ENCODE measurements at places on chromosomes 5 and 9.

GRCh38 chr5:104533498-104533897 lies 970.9 kb upstream of the NUDT12 start:
- no peak for DNase-seq

DNA sequence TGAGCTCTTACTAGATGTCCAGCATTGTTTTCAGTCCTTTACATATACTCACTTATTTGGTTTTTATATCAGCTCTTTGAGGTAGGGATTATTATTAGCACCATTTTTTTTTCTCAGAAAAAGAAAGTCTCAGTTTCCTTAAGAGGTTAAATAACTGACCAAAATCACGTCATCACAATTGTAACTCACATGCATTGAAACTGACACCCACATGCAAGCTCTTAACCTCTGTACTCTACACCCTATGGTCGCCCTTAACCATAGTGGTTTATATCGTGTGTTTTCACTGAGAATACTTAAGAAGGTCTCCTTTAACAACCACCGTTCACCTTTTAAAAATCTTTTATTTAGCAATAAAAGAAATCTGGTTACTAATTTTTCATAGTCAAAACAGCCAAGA lies 61.0 kb downstream of the PRDM6 start:
- no peak for DNase-seq

GRCh38 chr5:94575196-94575595 lies 43.2 kb downstream of the KIAA0825 start:
- DNase-seq = no peak

GRCh38 chr9:3177146-3177761 lies 333.4 kb upstream of the PUM3 start:
- DNase-seq = no peak

DNA sequence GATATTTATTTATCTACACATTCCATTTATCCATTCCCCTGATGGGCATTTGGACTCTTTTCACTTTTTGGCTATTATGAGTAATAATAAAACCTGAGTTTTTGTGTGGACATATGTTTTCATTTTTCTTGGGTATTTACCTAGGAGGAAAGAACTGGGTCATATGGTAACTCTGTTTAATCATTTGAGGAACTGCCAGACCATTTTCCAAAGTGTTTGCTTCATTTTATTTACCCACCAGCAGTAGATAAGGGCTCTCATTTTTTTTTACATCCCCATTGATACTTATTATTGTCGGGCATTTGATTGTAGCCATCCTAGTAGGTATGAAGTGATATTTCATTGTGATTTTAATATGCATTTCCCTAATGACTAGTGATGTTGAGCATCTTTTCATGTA lies 7.7 kb upstream of the PTPDC1 start:
- DNase-seq = no peak

DNA sequence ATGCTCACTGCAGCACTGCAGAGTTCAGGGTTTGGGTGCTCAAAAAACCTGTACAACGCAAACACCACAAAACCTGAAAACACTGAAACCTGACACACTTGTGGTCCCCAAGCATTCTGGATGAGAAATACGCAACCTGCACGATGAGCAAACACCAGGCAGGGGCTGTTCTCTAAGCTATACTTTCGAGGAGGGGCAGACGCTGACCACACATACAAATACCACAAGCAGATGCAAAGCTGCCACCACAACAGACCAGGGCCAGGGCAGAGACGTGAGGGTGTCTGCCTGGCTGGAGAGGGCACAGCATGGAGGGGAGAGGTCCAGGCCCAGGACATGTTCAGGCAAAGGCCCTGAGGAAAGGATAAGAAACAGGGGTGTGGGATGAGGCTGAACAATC lies 23.0 kb downstream of the BARHL1 start:
- DNase-seq = no peak

DNA sequence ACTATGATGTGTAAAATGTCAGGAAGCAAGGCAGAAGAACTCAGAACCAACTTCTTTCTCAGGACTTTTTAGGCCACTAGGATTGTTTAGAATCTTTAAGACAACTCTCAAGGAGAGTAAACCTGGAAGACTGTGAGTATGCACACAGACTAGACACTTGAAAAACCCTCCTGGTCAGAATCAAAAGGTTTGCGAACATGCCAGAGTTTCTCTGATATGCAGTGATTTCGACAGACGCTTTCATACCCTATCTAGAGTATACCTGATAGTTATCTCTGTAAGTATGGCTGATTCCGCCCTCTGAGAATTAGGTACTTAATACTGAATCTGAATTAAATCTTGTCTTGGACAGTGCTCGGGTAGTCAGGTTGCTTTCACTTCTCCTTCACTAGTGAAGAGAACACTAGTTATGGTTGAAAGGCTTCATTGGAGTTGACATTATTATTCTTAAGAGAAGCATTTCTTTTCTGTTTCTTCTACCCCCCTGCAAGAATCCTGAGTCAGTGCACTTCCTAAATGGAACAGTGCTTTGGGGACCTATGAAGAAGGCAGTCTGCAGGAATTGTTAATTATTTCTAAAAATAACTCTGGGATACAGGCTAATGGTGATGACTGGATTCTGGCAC lies 158.1 kb downstream of the HACD4 start:
- no peak for DNase-seq

GRCh38 chr5:98771382-98772109 lies 1.9 kb upstream of the RGMB start:
- DNase-seq = peak; percentile 52

DNA sequence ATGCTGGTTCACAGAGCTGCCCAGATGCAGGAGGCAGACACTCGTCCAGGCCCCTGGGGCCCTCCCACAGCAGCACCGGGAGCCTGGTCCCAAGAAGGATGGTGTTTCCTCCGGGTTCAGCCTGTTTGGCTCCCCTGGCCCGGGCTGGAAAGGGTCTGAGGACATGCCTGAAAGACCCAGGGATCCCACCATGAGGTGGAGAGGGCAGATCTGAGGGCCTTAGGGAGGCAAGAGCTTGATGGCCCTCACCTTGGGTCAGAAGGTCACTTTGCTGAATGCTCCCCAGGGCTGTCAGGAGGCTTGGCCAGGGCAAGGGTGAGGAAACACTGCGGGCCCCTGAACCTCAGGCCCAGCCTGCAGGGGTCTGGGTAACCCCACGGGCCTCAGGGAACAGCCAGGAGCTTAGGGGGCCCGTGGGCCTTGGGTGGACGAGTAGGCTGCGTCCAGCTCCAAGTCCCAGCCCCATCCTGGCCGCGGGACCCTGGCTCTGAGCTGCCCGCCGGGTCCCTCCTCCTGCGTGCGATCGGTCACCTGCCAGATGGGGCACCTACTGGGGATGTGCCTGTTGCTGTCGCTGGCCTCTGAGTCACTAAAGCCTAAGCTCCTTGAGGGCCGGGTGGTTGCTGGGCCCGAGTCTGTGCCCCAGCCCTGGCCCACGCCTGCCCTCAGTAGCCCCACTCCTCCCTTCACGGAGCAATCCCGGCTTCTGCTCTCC lies 106.2 kb downstream of the ZNF354C start:
- no peak for DNase-seq

- DNase-seq = no peak
Observed at GRCh38 chr5:88281322-88281721, 12.7 kb upstream of the TMEM161B start.

DNA sequence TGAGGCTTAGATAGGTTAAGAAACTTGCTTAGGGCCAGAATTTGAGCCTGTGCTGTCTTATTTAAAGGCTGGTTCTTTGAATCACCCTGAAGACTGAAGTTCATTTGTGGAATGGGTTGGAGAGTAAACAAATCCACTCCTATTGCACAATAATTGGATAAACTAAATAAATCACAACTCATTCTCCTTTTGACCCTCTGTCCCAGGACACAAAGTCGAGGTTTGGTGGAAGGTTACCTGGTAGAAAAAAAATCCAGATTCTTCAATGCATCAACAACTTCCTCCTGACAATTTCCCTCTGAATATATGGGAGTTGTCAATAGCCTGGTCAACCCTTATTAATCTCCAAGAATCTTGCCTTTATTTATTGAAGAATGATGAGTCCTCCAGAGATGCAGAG lies 28.9 kb downstream of the TBC1D2 start:
- DNase-seq = no peak

GRCh38 chr5:10621832-10622231 lies 58.0 kb downstream of the ANKRD33B start:
- no peak for DNase-seq

DNA sequence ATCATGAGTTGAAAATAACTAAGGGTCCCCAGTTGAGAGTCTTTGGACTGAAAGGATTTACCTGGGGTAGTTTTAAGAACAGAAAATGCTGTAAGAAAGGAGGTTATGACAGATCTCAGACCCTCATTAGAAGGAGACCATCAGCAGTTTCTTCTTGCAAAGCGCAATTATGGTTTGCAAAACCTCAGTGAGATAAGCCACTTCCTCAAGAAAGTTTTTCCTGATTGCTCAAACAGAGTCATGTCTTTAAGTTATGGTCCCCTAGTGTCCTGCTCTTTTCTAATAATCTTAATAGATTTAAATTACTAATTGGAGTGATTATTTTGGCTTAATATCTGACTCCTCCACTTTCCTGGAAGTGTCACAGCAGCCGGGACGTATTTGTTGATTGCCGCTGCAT lies 293.2 kb upstream of the KLF4 start:
- DNase-seq = no peak

- no peak for DNase-seq
Observed at GRCh38 chr9:109031241-109031640, 17.9 kb upstream of the CTNNAL1 start.

GRCh38 chr9:93235300-93235960 lies 51.5 kb downstream of the WNK2 start:
- no peak for DNase-seq

- DNase-seq = no peak
Observed at GRCh38 chr5:40679913-40680681, at the start of gene PTGER4. PTGER4 (plus strand) TSS chr5:40679915; CDS start chr5:40680994, 1,079 bp downstream.

- DNase-seq = no peak
Observed at GRCh38 chr5:137022043-137022442, 477.1 kb downstream of the SPOCK1 start.

DNA sequence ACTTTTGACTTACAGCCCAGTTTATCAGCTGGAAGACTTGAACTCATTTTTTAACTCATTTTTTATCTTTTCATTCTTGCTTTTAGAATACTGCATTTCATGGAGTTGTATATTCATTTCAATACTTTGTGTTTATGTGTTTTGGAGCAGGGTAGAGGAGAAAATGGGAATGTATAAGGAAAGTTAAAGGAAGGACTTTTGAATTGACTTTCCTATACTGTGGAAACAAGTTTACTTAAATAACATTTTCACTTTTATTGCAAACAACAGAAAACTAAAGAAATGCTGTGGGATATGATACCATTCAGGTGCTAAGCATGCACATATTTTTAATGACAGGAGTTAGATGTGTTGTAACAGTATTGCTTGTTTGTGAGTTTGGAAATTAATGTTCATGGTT lies 11.7 kb downstream of the NIPBL start:
- no peak for DNase-seq

DNA sequence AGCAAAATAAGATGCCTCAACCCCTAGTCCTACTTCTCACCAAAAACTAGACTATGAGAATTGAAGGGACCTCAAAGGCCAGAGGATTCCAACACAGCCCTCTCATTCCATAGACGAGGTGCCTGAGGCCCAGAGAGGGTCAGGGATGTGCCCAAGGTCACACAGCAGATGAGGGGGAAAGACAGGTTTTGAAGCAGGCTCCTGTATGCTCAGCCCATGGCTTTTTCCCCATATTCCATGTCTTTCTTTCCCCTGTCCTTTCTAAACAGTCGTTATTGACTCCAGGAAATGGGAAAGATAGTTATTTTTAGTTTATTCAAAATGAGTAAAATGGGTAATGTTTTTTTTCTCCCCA lies 61.2 kb upstream of the COL15A1 start:
- DNase-seq = no peak

DNA sequence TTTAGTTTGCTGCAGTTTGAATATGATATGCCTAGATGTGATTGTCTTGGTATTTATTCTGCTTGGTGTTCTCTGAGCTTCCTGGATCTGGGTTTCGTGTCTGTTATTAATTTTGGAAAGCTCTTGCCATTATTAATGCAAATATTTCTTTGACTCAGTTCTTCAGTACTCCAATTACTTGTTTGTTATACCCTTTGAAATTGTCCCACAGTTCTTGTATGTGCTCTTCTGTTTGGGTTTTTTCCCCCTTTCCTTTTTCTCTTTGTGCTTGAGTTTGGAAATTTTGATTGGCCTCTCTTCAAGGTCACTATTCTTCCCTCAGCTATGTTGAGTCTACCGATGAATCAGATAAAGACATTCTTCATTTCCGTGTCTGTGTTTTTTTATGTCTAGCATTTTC lies 96.6 kb upstream of the CKMT2 start:
- DNase-seq = no peak

DNA sequence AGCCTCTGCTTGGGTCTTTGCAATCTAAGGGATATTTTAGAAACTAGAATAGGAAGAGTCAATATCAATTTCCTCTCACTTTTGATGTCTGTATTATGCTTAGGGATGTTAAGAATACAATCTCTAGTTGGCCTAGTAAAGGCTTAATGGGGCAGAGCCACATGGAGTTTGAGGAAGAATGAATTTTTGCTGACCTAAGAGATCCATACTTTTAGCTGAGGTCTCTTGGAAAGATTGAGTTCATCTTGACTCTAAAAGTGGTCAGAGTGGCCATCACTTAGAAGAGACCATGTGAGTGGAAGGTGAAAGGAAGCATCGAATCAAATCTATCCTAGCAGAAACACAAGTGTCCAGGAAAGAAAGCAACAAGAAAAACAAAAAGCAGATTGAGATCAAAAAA lies 92.2 kb upstream of the SLC28A3 start:
- DNase-seq = no peak

- no peak for DNase-seq
Observed at GRCh38 chr5:56070851-56071465, 76.2 kb upstream of the IL6ST start.

DNA sequence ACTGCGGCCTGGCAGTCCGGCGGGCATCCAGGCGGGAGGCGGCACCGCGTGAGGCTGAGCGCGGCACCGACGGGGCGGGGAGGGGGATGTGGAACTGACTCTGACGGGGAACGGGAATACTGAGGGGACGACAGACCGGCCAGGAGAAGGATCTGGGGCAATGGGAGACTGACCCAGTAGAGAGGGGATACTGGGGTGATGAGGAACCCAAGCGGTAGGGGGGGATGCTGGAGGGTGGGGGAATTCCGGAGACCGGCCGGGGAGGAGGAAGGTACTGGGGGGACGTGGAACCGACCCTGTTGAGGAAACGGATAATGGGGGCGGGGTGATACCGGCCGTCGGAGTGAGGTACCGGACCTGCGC lies 423 bp downstream of the IPPK start:
- no peak for DNase-seq

DNA sequence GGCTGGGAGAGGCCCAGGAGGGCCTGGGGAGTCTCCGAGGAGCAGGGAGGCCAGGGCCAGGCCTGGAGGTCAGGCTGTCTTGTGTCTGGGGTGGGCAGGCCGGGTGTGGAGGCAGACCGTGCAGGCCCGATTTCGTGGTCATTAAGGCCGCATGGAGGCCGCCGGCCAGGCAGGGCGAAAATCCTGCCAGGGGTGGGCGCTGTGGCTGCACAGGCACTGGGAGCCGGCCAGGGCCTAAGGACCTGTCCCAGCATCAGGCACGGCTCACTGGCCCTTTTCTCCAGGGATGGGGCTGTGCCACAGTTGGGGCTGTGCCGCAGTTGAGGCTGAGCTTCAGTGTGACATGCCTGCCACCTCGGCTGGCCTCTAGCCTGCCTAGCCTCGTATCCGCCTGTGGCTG lies 35.9 kb downstream of the ASS1 start:
- DNase-seq = no peak
